ENCODE measurements at places on chromosomes 7 and 10.
A peak's percentile ranks its signal among the peaks of the same experiment; 100 is the strongest.

DNA sequence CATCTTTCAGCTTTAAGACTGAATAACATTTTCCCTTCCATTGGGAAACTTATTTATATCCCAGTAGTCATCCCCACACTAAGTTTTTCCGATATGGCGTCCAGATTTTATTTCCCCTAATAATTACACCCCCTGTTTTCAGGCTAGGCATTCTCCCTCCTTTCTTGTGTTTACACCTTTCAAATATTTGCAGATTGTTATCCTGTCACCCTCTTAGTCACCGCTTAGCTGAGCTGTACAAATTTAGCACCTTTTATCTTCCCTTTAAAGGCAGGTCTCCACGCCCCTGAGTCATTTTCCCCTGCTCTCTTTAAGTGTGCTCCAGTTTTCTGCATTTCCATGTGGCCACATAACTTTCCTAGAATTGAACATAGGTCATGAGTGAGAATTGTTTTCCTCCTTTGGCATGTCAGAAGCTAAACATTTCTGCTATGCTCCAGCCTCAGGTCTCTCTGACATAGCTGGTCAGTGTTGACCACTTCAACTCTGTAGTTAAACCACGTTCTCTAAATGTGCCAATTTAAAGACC, 47.4 kb downstream of the LRRC4 start:
- DNase-seq = peak; percentile 7

- DNase-seq = no peak
Measured at GRCh38 chr10:1158066-1158465, 101.9 kb downstream of the WDR37 start.

DNA sequence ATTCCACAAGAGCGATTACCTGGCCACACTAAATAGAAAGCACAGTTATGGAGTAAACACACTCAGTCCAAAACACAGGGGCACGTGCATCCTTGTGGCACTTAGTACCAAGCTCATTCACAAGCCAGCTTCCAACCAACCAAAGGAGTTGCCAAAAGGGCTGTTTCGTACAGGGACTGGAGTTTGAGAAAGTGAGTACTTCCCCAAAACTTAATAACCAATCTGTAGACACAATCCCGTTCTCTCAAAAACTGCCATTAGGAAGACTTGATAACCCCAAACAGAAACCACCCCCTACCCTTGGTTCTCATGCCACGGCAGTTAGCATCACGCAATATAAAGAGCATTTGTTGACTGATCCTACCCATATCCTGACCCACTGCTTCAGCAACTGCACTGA, 166.2 kb upstream of the ASAH2 start:
- no peak for DNase-seq

DNA sequence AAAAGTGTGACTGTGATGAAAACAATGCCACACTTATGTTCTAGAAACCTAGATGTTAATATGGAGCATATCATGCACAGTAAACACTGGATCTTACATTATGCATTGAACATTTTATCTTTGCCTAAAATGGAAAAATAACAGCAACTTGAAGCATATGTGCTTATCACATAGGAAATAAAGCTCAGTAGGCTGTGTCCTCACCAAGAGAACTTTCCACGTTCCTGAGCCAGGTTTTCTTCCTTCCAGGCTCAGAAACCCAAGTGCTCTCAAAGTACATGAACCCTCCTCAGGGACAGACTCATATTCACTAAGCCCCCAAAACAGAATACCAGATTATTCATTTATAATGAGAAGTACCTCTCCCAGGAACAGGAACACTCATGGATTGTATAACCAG, 79.4 kb upstream of the PRKAR2B start:
- no peak for DNase-seq

DNA sequence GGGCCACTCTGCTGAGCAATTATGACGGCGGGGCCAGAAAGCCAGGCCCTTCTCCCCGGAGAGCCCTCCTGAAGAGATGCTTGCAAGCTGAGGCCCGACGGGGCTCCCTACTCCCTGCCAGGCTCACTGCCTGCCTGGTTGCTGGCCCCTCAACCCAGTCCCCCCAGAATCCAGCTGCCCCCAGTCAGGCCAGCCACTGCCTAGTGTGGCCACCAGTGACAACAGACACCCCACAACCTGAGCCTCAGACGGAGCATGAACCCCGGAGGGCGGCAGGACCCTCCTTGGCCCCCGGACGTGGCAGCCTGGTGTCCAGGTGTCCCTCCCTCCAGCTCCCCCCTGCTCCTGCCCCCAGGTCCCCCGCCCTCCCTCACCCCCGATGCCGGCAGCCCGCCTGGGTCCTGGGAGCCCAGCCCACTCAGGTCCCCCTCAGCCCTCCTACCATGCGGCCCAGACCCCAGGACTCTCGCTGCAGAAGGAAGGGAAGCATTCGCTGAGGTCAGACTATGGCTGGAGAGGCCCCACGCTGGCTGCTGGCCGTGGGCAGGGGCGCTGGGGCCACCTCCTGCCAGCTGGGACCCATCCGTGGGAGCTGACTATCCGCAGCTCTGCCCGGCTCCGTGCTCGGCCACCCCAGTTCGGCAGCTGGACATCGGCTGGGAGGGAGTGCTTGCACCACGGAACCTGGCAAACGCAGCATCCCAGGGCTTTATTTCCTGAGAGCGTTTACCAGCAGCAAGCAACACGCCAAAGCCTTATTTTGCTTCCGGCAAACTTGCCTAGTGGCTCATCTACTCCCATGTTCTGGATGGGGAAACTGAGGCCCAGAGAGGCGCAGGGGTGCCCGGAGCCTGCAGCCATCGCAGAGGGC, 89.8 kb downstream of the UNCX start:
- no peak for DNase-seq

DNA sequence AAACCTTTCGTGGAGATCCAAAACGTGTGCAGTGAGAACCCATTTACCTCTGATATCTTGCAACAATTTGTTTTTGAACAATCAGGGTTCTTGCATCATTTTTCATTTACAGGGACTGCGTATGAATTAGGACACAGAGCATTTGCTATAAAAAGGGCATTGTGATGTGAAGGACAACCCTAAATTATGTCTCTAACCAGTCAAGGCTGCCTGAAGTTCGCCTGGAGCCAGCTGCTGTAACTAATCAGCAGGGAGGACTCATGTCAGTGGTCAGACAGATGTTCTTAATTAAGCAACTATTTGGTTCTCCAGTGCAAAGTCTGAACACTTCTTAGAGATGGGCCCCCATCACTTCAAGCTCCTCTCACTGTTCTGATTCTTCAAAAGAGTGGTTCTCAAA, 674.8 kb downstream of the KCNMA1 start:
- DNase-seq = no peak

DNA sequence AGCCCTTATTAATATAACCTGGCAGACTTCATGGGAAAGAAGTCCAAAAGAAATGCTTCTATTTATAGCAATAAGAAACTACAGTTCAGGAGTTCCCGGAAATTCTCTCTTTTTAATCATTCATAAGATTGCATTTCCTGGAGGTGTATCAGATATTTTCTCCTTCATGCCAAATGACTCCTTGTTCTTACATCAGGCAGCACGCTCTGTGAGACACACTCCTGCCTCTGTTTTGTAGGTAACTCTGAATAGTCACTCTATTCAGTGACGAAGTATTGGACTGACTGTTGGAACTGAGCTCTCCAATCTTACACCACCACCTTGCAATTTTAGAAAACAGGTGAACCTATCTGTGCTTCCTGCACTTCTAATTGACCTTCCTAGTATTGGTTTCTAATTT, 78.7 kb upstream of the MSRB2 start:
- no peak for DNase-seq

DNA sequence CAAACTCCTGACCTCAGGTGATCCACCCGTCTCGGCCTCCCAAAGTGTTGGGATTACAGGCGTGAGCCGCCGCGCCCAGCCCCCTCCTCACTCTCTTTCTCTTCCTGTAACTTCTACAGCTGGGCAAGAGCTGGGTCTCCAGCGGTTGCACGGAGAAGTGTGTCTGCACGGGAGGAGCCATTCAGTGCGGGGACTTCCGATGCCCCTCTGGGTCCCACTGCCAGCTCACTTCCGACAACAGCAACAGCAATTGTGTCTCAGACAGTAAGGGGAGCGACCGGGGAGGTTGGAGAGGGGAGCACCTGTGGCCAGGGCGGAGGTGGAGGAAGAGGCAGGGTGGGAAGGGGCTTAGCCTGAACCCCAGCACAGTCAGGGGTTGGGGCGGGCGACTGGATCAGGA, 41.4 kb downstream of the EPHB4 start:
- no peak for DNase-seq

DNA sequence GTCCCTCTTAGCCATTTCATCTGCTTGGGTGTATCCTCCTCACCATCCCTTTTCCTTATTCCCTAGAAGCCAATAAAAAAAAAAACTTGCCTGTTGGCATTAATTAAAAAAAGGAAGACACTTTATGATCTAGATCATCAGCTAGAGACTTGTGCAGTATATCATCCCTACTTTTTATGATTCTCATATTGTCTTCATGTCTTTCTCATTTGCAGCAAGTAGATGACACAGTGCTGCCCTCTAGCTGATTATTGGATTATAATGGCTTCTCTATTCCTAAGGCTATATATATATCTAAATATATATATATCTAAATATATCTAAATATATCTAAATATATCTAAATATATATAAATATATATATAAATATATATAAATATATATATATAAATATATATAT, 272.4 kb upstream of the LRGUK start:
- DNase-seq = no peak

- DNase-seq = no peak
Measured at GRCh38 chr7:112298543-112299100, 92.1 kb downstream of the ZNF277 start.

- no peak for DNase-seq
Measured at GRCh38 chr7:133036289-133036688, 45.6 kb downstream of the CHCHD3 start.

Data from activated CD4-positive, alpha-beta T cell treated with anti-CD3 and anti-CD28 coated beads, Interleukin-2, amount 50 U/mL, for 4 hours (primary cell).